Stimulated activated CD8-positive, alpha-beta memory T cell treated with anti-CD3 and anti-CD28 coated beads, Interleukin-7, amount 100 ng/mL, for 48 hours (primary cell): ENCODE measurements at places on chromosomes 2 and 18.

GRCh38 chr2:101277111-101277510 is 24.4 kb downstream of the CNOT11 start:
- no peak for DNase-seq

GRCh38 chr2:203706403-203706802 is at the start of gene CD28:
Gene CD28 (plus strand): TSS chr2:203706639. CDS start chr2:203706697, 58 bp downstream.
- DNase-seq: peak; percentile 91

DNA sequence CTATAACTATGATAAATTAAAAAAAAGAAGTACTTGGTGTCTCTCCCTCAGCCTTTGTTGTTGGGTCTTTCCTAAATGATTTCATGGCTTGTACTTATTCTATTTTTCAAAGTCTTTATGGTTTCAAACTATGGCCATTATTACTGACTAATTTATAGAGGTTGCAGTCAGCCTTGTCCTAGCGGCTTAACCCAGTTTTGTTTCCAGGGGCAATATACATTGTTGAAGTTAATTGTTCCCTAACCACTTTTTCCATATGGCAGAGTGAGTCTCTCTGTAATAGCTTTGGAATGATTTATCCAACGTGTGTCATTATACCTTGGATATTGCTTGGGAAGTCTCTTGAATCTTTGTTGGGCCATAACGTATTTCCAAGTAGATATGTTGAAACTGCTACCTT is 408.8 kb downstream of the HRH4 start:
- no peak for DNase-seq

DNA sequence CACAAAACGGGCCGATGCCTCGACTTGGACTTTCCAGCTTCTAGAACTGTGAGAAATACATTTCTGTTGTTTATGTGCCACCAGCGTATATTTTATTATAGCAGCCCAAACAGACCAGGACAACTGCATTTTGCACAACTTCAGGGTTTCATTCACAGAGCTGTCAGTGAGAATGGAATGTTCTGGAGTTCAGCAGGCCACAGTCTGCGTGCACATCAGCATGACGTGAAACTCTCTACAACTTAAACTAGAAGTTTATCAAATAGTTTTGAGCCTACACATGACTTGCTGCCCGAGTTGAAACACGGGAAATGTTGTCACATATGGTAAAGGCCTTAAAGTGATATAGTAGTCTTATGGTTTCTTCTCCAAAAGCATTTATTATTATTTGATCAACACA is 3.9 kb upstream of the TRIB2 start:
- no peak for DNase-seq

GRCh38 chr2:119416299-119416923 is 15.2 kb upstream of the TMEM37 start:
- DNase-seq: no peak

DNA sequence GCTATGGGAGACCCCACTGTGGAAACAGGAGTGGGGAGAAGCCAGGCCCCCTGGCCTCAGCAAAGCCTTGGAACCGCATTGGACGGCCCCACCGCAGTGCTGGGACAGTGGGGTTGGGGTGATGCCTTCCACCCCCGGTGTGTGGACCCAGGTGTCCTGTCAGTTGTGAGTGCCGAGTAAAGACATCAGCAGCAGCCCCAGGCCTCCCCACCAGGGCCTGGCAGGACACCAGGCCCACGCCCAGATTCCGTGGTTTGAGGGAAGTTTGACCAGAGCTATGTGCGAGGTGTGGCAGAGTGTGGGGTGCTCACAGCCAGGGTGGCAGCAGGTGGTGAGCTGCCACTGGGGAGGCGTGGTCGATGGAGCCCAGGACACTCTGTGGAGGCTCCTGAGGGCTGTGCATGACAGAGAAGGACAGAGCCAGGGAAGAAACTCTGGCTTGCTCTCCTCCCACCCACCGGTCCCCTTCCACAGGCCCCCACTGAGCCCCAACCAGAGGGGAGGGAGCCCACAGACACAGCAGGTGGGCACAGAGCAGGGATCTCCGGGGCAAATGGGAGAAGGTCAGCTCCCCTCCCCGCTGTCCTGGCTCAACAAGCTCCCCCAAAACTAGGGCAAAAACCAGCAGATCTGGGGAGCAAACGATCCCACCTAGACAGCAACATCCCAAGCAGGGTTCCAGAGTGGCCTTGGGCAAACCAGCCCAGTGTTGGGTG is 69.1 kb downstream of the TWIST2 start:
- no peak for DNase-seq

- DNase-seq: peak; percentile 1
Observed at GRCh38 chr2:161825429-161825828, 201.2 kb downstream of the SLC4A10 start.

DNA sequence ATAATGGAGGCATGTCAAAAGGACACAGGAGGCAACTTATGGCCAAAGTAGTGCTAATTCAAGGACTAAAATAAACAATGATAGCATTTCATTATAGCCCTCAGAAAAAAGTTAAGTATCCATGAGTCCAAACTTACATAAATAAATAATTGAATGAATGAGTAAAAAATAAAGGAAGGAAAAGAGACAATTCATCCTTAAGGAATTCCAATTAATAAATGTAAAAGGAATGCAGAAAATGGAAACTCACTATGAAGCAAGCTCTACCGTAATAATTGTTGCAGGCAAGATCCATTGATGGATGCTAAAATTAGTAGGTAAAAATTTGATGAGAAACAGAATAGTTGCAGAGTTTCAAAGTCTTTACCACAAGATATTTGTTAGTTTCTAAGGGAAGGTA is 88.2 kb upstream of the RAPGEF4 start:
- DNase-seq: no peak

DNA sequence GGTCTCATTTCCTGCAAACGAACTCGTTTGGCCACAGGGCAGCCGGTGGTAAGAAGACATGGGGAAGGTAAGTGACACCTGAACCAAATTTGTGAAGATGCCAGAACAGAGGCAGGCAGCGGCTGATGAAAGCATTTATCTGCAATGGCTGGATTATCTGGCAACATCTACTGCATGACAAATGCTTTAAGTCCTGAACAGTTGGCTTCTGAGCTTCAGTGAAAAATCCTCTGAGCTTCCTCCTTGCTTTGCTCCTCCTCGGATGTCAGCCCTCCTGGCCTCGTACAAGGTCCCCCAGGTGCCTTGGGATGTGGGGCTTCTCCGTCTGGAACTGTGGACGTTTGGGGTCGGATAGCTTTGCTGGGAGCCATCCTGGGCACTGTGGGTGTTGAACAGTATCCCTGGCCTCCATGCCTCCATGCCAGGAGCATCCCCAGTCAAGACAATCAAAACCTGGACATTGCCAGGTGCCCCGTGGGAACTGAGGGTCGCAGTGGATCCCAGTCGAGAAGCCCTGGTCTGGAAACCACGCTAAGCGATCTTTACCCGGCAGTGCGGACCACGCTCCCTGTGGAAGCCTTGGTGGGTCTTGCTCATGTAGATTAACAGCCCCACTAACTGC is 49.3 kb downstream of the KCNG2 start:
- no peak for DNase-seq

- no peak for DNase-seq
Observed at GRCh38 chr2:239215136-239215925, 185.5 kb downstream of the HDAC4 start.

DNA sequence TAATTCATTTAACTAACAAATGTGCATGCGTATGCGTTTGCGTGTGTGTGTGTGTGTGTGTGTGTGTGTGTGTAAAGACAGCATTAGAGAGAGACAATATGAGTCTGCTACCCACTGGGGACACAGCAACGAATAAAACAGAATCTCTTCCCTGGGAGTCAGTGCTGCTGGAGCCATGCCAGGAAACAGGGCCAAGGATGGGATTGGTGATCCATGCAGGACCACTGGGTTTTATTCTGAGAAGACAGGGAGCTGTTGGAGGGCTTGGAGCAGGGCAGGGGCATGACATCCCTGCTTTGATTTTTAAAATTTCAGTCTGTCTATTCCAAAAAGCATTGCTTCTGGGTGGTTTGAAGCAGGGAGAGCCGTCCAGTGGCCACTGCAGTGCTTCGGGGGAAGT is 62.9 kb downstream of the PDCL3 start:
- DNase-seq: no peak

DNA sequence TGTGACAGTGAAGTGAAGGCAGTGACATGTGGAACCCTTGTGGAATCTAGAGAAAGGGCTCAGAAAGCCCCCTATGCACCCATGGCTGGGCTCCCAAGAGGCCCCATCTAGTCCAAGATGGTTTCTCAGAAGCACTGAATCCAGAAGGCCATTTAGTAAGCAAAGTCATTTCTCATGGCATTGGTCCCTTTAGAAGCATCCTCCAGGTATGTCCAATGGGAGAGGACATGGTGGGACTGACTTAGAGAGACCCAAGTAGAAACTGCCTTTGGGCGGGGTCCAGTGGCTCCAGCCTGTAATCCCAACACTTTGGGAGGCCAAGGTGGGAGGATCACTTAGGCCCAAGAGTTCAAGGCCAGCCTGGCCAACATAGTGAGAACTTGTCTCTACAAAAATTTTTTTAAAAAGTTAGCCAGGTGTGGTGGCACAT is 72.5 kb upstream of the RMDN2 start:
- DNase-seq: no peak

DNA sequence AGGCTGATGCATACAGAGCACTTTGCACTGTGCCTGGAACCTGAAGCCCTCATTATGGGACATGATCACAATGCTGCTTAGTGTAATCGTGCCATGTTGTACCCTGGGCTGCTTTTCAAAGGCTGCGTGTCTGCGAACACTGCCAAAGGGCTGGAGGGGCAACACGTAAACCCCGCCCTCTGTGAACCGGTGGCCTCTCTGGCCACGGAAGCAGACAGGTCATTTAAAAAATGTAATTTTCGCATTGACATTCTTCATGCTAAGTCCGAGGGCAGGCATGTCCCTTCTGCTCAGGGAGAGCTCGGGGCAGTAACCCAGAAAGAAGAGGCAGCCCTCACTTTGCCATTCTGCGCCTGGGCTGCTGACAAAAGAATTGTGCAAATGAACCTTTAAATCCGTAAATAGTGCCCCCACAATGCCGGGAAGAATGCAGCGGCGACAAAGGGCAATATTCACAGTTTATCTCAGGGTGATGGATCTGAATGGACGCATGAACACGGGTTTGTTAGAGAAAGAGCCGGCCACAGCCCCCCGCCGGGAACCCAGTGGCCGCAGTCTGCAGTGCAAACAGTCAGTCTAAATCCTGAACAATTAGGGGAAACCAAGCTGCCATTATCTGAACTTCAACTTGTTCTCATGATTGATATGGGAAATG is 226.1 kb downstream of the MYCN start:
- no peak for DNase-seq

DNA sequence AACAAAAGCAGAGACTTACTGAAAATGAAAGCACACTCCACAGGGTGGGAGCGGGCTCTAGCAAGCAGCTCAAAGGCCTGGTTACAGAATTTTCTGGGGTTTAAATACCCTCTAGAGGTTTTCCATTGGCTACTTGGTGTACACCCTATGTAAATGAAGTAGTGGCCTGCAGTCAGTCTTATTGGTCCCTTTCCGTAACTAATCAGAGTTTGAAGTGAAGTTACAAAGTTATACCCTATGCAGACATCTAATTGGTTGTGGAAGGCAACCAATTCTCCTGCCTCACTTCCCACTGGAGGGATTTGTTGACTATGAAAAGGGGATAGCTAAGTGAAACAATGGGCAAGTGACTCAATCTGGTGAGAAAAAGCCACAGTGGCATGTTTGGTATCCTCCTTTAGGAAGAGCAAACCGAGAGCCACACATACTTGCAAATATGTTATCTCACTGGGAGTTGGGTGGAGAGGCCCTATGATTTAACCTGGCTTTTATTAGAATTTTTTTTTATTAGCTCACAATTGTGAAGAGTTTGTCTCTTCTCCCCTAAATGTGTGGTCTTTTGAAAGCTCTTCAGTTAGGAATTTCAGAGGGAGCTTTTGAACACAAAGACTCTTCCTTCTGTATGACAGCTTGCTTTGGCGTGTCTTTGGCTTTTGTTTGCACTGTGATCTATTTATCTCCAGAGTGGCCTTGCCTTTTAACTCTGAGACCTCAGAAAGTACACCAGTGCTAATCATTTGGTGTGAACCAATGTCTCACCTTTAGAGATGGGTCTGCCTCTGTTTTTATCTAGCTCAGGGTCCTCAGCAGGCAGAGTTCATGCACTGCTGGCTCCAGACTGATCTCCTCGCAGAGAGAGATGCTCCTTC is 69.6 kb downstream of the MAP4K4 start:
- DNase-seq: no peak
